ENCODE measurements at places on chromosomes 6 and 20. TPM values are rescaled to one million over a fixed set of nuclear protein-coding genes. Genes with fewer than 3 reads are reported as not detected.

GRCh38 chr6:105458551-105458950, 55.7 kb upstream of the PREP start:
- no peak overlapping the region for H3K4me3 ChIP-seq
- no peaks in the 10 kb centered on the region for H3K27me3 ChIP-seq
- H3K4me1 ChIP-seq: no peaks in the 10 kb centered on the region
- H3K27ac ChIP-seq: no peak overlapping the region

DNA sequence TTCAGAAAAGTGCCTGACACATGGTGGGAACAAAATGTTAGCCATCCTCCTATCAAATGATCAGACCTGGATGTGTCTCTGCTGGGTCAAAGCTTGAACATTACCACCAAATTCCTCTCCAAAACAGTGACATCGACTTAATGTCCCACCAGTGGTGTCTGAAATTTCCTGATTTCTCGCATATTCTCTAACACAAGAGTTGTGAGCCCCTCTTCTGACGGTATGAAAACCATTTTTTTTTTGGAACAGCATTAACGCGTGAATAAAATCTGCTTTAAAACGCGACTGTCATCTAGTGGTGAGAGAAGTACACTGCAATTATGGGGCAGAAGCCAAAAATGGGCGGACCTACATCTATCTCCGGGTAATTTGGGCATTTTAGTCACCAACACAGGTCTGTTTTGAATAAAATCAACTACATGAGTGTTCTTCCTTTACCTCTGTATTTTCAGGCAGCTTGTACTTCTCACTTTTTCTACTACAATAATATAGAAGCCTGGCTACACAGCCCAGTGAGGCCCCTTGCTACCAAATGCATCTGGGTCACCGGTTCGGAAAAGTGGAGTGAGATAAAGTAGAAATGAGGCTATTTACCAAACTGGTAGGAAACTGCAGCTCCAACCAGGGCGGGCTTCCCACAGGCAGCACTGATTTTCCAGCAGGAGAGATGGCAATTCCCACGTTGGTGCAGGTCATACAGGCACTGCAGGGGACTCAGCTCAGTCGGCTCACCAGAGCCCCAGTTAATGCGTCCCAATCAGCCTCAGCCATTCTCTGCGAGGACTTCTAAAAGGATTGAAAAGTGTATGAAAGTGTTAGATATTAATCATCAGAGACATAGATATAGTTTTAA, 27.4 kb downstream of the MGME1 start:
- H3K36me3 ChIP-seq: no peaks in the 10 kb centered on the region
- no peaks in the 10 kb centered on the region for H3K4me1 ChIP-seq
- no peak overlapping the region for H3K27ac ChIP-seq

DNA sequence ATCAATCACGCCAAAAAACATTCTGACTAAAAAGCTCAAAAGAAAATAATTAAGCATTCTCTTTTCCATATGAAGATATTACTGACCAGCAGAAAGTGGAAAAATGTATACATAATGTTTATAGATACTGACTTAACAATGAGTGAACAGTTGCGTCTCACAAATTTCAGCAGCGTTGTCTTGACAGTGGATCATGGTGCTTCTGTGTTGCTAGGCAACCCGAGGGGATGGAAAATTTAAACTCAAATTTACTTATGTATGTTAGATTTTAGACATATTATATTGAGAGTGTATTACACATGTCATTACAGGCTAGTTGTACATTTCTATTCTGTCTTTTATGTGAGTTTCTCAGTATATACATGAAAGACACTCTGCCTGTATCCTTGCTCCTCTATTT, 110.2 kb downstream of the LAMA2 start:
- no peak overlapping the region for H3K4me3 ChIP-seq
- no peaks in the 10 kb centered on the region for H3K36me3 ChIP-seq
- no peak for DNase-seq
- no peak overlapping the region for H3K27ac ChIP-seq

DNA sequence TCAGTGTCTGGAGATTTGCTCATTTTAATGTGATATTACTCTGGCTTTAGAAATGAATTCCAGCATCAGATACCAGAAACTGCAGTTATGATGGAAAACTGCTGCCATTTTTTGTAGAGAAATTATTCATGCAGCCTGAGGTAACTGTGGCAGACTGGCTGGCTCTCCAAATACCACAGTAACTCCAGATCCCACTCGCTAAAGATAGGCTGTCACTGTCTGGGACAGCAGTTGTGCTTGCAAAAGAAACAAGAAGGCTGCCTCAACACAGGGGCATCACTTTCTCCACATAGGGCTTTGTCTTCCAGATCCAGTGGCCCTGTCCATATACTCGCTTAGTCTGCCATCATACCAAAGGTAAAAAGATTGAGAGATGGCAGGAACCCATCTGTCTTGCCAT, 52.7 kb downstream of the FAM184A start:
- H3K36me3 ChIP-seq: no peaks in the 10 kb centered on the region
- H3K27ac ChIP-seq: no peak overlapping the region
- no peak overlapping the region for H3K4me3 ChIP-seq
- no peak for DNase-seq
- no peaks in the 10 kb centered on the region for H3K27me3 ChIP-seq

The OR2B6 gene
- total RNA-seq: 0.19 TPM

All from thymus (tissue), 14 donors.